Sciatic nerve (tissue), 2 donors: ENCODE measurements at places on chromosomes 2 and 18.

- no peak for DNase-seq
Measured at GRCh38 chr2:20065885-20066602, 14.6 kb upstream of the LAPTM4A start.

- DNase-seq: no peak
Measured at GRCh38 chr2:12202313-12203075, 456.1 kb downstream of the LPIN1 start.

DNA sequence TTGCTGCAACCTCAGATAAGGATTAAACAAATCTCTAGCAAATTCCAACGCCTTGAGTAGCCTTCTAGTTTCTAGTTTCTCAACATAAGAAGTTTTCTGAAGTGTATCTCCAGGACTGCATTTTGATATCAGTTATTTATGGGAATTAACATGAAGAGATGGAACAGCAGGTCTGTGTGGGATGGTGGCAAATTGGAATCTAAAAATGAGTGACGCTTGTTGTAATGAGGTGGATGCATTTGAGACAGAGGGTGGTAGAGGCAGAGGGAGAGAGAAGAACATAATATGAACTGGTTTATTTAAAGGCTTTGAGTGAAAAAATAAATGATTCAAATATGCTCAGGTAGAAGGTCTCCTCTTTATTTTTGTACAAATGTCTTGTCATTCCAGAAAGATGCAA is 446.8 kb upstream of the GCFC2 start:
- no peak for DNase-seq

GRCh38 chr2:217857624-217858506 is 144.9 kb downstream of the TNS1 start:
- no peak for DNase-seq

GRCh38 chr18:48733643-48734253 is 194.9 kb downstream of the CTIF start:
- DNase-seq: no peak

GRCh38 chr2:64675860-64676259 is 22.1 kb upstream of the SERTAD2 start:
- no peak for DNase-seq
